ENCODE measurements at places on chromosomes 1 and 21.

DNA sequence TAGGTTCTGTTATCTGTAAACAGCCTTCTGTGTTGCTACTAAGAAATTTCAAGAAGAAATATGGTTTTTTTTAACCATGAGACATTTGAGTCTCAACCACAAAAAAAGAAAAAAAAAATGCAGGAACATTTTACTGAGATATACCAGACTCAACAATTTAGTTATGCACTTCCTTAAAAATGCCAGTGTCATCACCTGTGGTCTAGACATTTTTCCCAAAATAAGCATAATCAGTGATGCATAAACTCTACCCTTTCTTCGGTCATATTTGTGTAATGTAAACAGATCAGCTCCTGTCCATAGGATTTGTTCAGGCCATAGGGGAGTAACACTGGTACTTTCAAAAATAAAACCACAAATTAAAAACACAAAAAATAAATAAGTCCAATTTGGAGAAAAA is 122.6 kb upstream of the TNFSF4 start:
- no peak for DNase-seq

DNA sequence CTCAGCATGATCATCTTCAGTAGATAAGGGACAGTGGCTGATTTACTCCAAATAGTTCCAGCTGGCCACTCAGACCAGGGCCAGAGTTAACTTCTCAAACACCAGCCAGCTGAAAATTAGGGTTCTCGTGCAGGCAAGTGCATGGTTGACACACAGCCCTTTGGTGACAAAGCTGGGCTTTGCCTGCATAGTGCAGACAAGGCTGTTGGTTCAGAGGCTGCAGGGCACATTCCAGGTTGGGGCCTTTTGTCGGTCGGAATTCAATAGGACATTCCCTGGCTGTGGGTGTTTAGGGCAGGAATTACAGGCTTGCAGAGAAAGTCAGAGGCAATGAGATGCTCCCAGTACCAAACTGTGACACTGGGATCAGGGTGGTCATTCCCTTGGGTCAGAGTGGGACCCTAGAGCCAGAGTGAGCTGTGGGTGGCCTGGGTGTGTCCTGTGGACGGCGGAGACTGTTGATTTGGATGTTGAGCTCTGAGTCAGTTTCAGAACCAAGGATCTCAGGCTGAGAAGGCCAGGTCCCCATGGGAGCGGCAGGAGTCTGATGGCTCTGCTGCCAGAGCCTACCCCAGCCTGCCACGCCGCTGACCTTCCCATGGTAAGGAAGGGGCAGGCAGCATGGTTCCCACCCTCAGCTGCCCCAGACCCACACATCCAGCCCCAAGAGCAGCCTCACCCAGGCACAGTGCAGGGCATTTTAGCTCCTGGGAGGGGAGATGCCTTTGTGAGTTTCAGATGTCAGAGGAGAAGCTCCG is 56.2 kb downstream of the STUM start:
- DNase-seq: no peak

- DNase-seq: no peak
Measured at GRCh38 chr1:65221638-65222339, 73.8 kb downstream of the AK4 start.

- no peak for DNase-seq
Measured at GRCh38 chr1:200496937-200497336, 87.1 kb upstream of the ZNF281 start.

- no peak for DNase-seq
Measured at GRCh38 chr1:207781312-207781711, 29.5 kb downstream of the CD46 start.

- DNase-seq: no peak
Measured at GRCh38 chr21:15592271-15592860, 137.4 kb upstream of the USP25 start.

DNA sequence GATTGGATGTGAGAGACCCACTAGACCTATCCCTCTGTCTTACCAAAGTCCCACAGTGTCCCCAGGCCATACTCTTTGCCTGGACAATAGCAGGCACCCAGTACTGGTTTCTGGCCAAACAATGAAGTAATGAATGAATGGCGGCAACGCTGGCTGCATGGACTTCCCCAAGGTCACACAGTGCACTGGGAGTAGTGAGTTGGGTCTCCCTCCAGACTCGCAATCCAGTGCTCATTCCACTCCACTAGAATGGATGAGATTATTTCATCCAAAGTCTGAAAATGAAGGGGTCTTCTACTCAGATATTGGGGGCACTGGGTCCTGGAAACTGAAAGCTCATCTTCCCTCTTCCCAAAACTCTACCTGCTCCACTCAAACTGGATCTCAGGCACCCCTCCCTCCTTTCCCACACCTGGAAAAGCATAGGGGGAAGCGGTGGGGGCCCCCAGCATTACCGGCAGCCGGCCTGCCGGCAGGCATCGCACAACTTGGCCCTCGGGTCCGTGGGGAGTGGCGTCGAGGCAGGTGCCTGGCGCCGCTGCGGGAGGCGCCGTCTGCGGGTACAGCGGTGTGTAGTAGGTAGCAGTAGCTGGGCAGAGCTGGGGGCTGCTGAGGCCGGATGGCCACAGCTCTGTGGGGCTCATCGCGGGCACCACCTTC is 816 bp downstream of the E2F2 start:
- no peak for DNase-seq
